ENCODE measurements at places on chromosomes 2 and 18.
A peak's percentile ranks its signal among the peaks of the same experiment; 100 is the strongest.

DNA sequence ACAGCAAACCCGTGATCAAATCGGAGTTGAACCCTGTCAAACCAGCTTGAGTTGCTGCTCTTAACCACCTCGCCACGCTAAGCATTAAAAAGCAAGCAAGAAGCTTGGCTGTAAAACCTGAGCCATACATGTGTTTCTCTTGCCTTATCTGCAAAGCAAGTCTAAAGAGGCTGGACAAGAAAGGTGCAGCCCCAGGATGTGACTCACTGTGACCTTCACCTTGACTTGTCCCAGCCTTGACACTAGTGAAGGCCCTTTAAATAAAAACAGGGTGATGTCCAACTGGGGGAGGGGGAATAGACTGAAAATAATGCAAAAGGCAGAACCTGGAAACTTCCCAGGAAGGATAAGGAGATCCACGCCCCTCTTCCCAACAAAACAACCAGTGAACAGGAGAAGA lies 127.6 kb upstream of the NPAS2 start:
- DNase-seq, result no peak

- DNase-seq, result no peak
Measured at GRCh38 chr18:13335903-13336302, 117.3 kb downstream of the LDLRAD4 start.

- no peak for DNase-seq
Measured at GRCh38 chr2:68237976-68238580, 14.3 kb downstream of the PPP3R1 start.

DNA sequence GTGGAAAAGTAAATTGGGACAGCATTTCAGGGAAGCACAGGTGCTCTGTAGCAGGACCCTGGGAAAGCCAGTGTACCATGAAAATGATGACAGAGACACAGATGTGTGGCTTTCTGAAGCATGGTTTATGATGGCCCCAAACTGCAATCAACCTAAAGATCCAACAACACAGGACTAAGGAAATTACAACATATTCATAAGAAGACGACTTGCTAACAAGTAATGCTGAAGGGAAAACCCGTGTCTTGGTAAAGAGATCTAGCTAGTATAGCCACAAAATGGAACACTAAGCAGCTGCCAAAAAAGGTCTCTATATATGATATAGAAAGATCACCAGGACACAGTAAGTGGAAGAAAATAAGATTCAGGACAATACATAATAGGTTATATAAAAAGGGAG lies 53.2 kb downstream of the UXS1 start:
- no peak for DNase-seq

- DNase-seq, result no peak
Measured at GRCh38 chr2:46487667-46488335, 8.4 kb downstream of the TMEM247 start.

DNA sequence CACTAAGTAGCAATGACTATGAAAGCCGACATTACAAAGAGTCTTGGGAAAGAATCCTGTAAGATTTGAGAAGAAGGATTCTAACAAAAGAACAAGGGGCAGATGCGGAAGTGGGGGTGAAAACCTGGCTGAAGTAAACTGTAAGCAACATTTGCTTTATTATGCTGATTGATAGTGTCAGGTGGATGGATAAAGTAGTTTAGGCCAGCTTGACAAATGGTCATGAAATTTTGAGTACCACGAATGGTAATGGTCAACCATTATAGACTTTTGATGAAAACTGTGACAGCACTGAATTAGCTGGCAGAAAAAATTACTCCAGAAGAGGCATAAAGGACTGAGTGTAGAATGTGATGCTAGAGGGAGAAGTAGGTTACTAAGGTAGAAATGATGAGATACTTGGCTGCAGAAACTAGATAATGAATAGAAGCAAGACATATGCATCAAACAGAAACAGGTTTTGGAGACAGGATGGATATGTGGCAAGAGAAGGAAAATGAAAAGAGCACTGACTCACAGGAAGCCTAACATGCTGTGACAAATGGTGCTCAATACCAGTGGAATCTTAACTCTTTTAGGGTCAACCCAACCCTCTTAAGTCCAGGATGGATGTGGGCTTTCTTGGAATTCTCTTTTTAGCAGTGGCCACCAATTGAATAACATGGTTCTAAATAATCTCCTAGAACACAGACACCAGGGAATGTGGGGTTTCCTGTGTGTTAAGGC lies 6.8 kb downstream of the THUMPD2 start:
- DNase-seq, result no peak

- DNase-seq, result no peak
Measured at GRCh38 chr2:72841462-72842125, 15.8 kb upstream of the EXOC6B start.

- no peak for DNase-seq
Measured at GRCh38 chr18:59518705-59519104, 159.6 kb upstream of the LMAN1 start.

DNA sequence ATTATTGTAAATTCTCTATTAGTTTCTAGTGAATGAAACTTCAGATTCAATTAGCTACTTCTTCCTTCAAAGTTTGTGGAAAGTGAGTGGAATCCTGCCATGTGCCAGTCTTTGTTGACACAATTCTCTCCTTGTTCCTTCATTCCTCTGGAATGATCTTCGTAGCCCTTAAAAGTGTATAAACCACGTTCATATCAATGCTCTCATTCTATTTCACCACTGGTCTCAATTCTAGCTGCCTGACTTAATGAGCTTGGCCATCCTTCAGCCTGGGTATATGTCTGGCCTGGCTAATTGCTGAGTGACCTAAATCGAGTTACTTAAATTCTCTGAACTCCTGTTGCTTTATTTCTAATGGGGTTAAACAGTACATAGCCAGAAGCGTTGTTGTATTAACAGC lies 43.5 kb downstream of the INSIG2 start:
- no peak for DNase-seq

GRCh38 chr2:110205660-110206455 lies 1.0 kb upstream of the NPHP1 start:
- no peak for DNase-seq

DNA sequence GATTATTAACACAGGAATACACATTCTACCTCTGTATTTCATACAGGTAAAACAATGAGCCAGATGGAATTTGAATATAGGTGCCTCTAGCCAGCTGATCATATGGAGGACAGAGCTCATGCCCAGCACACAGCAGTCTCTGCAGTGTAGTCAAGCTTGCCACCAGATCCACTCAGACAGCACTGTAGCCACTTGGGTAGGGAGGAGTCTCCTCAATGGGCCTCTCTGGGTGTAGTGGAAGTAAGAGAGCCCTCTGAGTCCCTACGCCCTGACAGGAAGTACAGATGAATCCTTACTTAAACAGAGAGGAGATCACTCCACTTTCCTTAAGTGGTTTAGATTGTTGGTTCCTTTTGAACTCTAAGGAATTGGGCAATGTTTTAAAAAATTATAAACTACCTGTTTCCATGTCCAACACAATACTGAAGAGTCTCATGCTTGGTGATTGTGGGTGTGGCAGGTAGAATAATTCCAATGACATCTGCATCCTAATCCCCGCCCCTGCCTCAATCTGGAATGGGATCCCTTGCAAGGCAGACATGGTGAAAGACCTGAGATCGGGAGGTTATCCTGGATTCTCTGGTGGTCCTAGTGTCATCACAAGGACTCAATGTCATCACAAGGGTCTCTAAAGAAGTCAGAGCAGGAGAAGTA lies 23.0 kb upstream of the TMEM200C start:
- DNase-seq, result no peak

GRCh38 chr18:69032009-69032408 lies 234.1 kb downstream of the CCDC102B start:
- no peak for DNase-seq

DNA sequence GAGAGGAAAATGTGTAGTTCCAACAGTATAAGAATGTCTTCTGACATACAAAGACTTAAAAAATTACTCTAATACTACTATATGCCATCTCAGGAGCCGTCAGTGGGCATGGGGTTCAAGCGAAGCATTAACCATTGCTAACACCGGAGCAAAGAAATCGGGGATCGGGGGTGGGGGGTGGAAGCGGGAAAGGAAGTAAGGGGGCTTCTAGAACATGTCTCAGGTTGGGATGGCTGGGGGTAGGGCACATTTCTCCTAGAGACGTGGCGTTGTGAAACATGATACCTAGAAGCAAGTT lies 702 bp downstream of the LMAN1 start:
- no peak for DNase-seq

- no peak for DNase-seq
Measured at GRCh38 chr18:62717169-62717924, 2.0 kb downstream of the PHLPP1 start.

DNA sequence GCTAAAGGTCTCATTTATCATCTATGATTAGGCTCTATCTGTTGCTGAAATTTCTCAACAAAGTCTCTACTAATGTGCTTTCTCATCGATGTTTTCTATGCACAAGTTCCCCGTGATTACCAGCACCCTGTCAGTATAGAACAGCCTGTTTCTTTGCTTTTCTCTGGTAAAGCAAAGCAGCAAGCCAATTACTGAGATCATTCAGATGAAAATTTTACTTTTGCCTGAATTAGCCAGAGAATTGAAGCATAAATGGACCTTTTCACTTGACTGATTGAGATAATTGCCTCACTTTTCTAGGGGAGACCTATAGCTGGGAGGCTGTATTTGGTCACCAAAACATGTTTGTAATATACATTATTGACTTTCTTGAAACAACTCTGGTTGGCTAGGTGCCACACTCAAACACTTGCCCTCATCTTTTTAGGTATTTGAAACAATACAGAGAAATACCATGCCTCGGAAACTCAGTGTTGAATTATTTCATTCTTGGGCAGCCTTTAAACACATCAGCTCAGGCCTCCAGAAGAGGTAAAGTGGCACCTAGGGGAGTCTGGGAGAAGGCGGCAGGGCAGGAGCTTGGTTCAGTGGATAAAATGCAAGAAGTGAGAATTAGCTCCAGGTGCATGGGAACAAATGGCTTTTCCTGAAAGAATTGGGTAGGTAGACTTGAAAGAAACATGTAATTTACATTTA lies 96.2 kb downstream of the GALNT3 start:
- DNase-seq, result no peak

DNA sequence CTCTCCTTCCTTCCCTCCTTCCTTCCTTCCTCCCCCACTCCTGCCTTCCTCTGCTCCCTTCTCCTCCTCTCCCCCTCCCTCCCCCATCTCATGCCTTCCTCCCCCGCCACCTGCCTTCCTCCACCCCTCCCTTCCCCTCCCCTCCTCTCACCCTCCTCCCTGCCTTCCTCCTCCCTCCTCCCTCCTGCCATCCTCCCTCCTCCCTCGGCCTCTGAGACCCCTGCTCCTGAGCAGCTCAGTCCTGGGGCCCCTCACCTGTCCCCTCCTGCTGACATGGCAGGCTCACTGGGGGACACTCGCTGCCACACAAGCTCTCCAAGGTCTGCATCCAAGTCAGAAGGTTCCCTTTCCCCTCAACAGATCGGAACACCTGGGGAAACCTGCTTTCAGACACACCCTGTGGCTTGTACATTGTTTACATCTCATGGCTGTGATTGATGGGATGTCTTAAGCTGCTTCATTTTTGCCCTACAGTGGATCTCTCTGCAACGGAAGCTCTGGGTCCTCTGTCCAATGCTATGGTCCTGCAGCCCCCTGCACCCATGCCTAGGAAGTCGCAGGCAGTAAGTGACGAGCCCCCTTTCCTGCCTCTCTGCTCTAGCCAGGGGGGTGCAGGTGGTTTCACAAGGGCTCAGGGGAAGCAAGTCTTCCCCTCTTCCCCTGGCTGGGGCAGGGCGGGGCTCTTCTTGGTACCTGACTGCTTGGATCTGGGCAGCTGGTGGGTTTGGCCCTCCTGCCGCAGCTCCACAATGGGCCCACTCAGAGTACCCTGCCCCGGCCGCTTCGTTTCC lies 22.9 kb downstream of the ITGB1BP1 start:
- DNase-seq, result no peak

- no peak for DNase-seq
Measured at GRCh38 chr18:42025974-42026625, 71.1 kb downstream of the PIK3C3 start.

DNA sequence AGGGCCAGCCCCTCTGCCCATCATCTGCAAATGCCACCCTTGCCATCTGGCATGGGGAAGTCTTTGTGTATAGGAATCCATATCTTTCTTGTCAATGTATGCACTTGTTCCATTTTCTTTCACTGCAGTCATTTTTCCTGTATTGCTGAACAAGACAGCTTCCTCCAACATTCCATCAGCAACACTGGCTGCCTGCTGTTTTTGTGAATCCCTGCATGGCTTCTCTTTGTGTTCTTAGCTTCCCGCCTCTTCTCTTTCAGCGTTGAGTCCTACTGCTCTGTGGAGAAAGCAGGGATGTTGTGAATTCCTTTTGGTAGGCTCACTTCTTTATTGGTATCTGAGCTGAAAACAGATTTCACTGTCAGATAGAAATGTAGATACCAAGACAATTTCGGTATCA lies 150.0 kb downstream of the LPIN1 start:
- no peak for DNase-seq

DNA sequence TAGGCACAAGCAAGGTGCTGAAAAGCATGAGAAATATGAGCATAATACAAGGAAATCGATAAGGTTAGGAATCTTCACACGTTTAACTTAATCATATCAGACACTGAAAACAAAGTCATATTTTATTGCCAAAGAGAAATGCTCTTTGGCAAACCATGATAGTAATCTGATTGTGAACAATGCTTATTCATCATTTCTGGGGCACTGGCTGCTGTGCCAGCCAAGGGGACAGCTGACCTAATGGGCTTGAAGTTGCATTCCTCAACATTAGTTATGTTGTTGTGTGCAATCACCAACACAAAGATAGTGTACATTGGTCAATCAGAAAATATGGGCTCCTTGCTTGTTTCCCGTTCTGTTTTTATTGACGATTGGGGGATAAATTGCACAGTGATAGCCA lies 83.5 kb downstream of the DPP10 start:
- DNase-seq, result no peak

GRCh38 chr2:74414881-74415761 lies 6.3 kb downstream of the C2orf81 start:
- DNase-seq, result peak; percentile 26

GRCh38 chr2:168573128-168573903 lies 117.2 kb downstream of the CERS6 start:
- no peak for DNase-seq

GRCh38 chr2:232568161-232568560 lies 17.7 kb downstream of the EIF4E2 start:
- peak; percentile 66 for DNase-seq

DNA sequence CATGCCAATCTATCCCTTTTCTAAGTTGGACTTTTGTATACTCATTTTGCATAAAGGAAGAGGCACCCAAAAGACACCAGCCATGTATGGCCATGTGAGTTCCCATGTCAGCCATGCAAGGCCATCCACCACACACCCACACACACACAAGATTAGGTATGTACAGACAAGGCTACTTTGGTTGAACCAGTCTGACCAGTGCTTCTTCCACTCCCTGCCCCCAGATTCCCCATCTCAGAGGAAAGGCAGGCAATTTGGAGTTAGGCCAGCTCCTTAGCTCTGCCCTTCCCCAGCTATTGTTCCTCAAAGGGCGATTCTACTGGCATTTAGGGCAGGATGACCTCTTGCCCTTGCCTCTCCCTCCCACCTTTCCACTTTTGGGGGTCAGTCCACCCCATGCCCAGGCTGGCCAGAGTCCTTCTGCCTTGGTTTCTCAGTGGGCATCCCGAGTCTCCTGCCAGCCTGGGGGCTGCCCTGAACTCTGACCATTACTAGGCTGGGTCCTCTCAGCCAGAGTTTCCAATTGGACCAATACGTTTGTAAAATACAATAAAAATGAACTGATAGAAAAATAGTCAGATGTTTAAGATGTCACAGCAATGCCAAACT lies 101.1 kb downstream of the ZBTB7C start:
- DNase-seq, result no peak

- DNase-seq, result peak; percentile 63
Measured at GRCh38 chr18:54396760-54397159, 39.1 kb downstream of the C18orf54 start.

Data from inflammatory macrophage (primary cell).